ENCODE measurements at places on chromosomes 7 and 10.

DNA sequence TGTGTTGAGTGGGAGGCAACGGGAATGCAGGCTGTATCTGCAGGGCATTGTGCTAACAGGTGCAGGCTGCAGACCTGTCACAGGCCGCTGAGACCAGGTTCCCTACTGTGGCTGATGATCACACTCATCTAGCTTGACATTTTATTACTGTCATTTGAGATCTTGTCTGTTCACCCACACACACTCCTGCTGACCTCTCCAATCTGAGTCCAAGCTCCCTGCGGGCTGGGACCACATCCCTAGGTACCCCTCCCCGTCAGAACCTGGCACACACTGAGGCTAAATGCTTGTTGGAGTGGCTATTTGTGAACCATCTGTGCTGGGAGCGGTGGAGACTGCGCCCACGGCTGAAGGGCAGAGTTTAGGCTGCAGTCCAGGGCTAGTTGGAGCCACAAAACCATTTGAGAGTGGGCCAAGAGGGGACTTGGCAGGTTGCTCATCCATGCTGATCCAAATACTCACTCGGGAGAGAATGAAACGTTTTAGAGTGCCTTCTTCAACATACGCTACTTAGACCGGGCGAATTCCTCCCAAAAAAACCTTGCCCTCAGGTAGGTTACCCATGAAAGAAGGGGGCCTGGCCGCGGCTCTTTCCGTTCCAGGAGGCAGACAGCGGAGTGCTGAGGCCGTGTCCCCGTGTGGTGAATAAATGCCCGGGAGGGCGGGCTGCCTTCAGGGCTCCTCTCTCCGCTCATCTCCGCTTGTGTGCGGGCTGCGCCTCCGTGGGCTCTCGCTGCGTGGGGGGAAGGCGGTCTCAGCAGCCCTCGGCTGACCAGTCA, 164.4 kb downstream of the RGS10 start:
- peak; percentile 54 for DNase-seq

GRCh38 chr10:103707956-103708626, 147.3 kb downstream of the SH3PXD2A start:
- DNase-seq, result no peak

- no peak for DNase-seq
Observed at GRCh38 chr7:152451356-152451755, 15.6 kb upstream of the KMT2C start.

DNA sequence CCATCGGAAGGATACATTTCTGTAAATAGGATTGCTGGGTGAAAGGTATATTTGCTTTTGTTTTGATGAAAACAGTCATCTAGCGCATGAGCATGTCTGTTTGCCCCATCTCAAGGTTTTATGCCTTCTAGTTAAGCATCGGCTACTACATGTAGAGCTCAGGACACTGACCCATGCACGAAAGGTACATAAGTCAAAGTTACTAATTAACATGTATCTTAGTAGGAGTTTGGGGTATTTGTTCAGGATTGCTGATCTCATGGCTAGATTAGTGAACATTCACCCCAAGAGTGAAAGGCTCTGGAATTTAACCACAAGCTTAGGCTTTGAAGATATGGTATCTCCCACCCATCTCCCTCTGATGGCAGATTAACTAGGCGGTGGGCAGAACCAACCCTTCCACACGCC, 91.5 kb downstream of the RBM20 start:
- DNase-seq, result no peak

DNA sequence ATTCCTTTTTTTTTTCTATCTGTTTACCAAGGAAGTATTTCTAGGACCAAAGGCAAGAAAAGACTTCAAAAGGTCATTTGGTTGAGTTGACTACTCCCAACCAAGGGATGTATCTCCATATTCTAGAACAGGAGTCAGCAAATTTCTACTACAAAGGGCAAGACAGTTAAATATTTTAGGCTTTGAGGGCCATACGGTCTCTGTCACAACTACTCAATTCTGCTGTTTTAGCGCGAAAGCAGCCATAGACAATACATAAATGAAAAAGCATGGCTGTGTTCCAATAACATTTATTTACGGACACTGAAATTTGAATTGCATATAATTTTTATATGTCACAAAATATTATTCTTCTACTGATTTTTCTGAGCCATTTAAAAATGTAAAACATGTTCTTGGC, 8.5 kb upstream of the ARID5B start:
- no peak for DNase-seq

GRCh38 chr7:33773053-33773452, 132.3 kb upstream of the BMPER start:
- no peak for DNase-seq

DNA sequence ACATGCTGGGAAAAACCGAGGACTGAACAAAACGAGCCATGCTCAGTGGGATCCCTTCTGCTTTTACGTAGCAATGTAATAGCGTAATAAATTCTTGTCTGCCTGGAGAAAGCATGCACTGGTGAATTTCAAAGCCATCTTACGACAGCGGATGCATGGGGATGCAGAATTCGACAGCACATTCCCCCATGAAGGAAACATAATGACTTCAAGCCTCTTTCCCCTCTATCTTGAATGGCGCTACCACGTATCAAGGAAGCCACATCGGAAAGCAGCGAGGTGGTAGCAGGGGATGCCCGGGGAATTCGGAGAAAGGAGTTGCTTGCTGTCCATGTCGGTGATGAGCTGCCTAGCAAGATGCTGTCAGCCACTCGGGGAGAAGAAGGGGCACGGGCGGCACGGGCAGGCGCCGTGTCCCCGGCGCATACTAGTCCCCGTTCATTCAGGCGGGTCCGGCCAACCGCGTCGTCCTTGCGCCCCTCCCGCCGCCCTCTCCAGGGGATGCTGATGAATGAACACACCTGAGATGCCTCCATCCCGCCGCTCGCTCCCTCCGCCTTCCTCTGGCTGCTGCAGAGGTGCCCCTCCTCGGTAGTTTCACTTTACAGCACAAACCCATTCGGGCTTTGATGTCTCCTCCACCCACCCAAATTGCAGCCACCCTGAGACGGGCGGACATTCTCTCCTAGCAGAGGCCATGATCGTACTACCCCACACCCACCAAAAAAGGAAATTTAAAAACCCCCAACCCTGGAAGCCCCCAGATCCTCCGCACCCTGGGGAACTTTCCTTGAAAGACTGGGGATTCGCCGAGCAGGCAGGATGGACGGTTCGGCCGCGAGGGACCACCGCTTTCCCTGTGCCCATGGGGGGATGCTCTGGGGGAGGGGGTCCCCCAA, 644 bp downstream of the SORBS1 start:
- DNase-seq, result peak; percentile 5

DNA sequence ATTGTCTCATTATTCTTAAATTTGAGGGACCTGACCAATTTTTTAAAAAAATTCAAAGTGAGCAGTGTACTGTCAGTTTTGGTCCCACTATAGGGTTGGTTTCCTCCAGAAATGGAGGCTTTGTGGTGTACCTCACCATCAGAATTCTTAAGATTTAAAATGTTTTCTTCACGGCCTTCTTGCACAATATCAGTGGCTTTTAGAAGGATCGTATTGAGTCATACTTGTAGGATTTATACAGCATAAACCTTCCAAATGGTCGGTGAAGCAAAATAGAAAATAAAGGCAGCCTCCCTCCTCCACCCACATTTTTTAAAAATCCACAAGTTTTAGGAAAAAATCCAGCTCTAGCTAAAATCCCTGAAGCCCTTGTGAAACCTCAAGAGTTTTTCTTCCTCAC, 126.4 kb downstream of the RNLS start:
- DNase-seq, result no peak

- no peak for DNase-seq
Observed at GRCh38 chr10:132714986-132715775, 70.8 kb downstream of the NKX6-2 start.

- DNase-seq, result no peak
Observed at GRCh38 chr10:9228771-9229170, 1174.3 kb downstream of the GATA3 start.

- DNase-seq, result peak; percentile 53
Observed at GRCh38 chr7:75639071-75639885, 99.5 kb downstream of the HIP1 start.

All from NCI-H2227 treated with DMSO at 0.1 percent for 48 hours (cell line).